Hematopoietic multipotent progenitor cell treated with erythropoietin and hydrocortisone succinate and interleukin-3 and kit ligand, for 6 days (in vitro differentiated cells): ENCODE measurements at places on chromosomes 5 and 9.

GRCh38 chr5:180173875-180174586 lies 35.0 kb downstream of the RASGEF1C start:
- DNase-seq, result no peak

- no peak for DNase-seq
These were observed 6.7 kb upstream of the SKP1 start for GRCh38 chr5:134183481-134183880.

GRCh38 chr9:16022228-16022627 lies 469.4 kb downstream of the CCDC171 start:
- DNase-seq, result no peak

DNA sequence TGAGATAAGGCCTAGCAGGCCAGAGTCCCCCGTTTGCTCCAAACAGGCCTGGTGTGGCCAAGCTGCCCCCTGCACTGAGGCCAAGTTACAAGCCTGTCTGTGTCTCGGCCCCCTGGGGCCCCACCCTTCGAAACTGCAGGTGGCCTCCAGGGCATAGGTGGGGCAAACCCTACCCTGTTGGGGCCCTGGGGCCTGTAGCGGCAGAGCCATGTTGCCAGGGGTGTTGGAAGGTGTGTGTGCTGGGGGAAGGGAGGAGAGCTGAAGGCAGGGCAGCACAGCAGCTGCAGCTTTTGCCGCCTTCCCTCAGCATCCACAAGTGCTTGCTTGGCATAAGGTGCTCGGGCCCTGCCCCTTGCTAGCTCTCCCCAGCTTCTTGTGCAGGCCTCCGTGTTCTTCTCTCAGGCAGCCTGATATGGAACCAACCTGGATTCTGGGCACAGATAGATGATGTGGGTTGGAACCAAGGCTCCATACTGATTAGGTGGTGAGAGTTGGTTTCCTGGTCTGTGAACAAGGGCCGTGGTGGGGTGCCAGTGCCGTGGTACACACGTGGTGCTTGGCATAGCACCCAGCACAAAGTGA lies 12.7 kb downstream of the IRF1 start:
- DNase-seq, result no peak

DNA sequence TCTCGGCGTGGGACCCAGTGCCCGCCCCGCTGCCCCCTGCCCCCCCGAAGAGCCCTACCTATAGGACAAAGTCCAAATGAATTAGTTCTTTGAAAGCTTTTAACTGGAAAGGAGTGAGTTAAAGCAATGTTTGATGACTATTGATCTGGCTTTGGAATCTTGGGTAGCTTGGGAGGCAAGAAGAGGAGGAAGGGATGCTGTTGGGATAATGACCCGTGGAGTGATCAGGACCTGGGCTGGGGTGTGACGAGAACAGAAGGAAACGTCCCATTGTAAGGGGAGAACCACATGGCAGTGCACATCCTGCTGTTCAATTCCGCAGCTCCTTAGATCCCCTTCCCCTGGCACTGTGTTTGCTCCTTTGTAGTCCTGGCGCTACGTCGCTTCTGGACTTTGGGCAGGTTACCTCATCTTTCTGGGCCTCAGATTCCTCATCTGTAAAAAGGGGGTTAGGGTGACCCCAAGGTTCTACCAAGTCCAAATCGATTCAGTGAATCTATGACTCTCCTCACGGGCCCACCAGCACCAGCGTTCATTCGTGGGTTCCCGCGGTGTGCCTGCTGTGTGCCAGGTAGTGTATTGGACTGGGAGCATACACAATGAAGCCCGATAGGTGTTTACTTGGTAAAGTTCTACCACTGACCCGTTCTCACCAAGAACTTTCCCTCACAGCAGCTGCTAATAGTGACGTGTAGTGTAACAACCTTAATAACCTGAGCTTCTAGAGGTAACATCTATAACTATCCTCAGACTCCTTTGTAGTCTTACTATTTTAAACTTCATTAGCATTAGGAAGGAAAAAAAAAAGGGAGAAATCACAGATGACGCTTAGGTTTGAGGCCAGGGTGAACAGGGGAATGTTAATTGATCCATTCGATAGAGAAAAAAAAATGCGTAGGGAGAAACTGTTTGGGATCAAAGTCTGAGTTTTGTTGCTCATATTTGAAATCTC lies 1.1 kb upstream of the NADK2 start:
- no peak for DNase-seq

DNA sequence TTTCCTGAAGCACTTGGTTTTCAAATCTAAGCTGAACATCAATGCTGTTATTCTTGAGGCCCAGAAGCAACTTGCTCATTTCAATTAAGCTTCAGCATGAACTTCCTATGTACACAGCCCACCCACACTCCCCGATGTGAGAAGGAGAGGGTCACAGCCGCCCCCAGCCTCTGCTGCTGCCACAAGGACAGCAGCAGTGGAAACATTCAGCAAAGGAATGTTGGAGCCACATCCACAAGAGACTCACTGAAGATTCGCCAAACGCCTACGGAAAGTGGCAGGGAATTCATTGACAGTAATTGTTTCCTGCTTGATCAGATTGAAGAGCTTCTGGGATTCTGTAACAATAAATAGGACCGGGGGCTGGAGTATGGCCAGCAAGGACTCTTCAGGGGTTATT lies 2.9 kb downstream of the TGFBI start:
- DNase-seq, result no peak

DNA sequence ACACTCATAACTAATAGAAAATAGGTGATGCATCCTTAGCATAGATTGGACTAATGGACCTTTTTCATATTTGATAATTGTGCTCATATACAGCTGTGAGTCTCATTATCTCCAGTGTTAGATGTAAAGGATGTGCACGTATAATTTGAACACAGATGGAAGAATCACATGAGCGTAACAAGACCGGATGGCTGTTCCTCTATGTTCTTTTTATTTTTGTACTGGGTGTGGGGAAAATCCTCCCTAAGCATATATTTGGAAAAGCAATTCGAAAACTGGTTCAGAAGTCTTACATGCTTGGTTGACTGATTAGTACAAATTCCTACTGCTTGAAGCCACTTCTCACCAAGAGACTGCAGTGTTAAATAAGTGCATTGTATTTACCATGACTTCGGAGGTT lies 230.2 kb downstream of the AOPEP start:
- no peak for DNase-seq

DNA sequence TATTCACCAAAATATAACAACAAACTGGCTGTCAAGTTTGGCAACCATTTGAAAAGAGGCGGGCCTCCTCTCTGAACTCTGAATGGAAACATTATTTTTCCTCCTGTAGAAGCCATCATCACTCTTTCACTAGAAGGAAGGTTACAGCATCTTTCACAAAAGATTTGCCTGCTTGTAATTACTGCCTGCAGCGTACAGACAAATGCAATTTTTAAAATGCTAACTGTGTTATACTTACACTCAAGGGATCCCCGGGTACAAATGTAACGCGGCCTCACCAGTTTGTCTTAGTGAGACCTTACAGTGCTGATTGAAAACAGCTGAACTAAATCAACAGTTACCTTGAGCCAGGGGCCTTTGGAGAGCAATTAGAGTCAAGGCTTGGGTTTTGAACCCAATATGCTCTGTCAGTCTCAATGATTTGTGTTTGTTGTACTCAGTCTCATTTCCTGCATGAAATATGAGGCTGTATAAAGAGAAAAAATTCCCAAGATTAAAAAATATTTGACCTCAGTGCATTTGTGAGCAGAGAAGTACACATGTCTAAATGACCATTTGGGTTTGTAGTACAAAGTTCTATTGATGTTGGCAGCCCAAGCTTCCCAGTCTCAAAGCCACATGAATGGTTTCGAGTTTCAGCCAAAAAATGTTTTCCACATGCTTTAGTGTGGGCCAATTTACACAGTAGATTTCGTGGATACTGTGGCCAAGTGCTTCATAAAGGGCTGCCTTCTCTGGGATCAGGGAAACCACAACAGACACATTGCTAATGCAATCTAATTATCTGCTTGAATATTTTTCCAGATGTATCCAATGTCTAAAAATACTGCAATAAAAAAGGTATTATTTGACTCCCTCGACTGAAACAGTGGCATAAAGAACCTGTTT lies 500.0 kb downstream of the SPATA31D1 start:
- no peak for DNase-seq

GRCh38 chr9:12775679-12776512 lies 1.1 kb downstream of the LURAP1L start:
- DNase-seq, result peak; percentile 67

DNA sequence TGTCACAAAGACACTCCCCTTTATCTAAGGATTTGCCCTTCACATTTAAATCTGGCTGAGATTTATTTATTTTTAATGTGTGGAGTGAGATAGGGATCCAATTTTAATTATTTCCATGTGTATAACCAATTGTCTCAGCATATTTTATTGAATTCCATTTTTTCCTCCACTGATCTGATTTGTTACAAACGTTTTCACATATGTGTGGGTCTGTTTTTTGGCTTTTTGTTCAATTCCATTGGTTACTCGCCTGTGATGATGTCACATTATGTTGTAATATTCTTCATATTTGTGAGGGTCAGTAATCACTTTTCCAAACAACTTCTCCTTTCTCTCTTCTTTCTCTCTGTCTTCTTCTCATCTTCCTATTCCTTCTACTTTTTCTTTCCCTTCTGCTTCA lies 278.3 kb upstream of the RFX3 start:
- no peak for DNase-seq

DNA sequence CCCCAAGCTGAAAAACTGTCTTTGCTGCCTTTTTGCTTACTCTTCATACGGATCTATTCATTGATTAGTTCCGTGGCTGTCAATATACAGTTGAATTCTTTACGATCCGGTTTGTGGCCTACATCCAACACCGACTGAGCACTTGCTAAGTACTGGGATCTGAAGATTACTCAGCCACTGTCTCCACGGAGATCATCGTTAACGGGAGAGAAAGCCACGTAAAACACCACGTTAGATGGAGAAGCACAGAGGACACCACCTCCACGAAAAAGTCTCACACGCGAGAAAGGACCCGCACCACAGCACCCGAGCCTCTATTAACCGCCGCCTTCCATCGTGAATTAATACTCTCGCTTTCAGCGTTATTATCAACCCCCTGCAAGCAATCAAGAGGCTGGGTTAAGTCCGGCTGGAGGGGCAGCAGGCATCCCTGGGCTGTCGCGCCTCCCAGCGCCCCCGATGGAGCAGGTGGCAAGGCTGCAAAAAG lies 650 bp downstream of the ELP1 start:
- peak; percentile 57 for DNase-seq

DNA sequence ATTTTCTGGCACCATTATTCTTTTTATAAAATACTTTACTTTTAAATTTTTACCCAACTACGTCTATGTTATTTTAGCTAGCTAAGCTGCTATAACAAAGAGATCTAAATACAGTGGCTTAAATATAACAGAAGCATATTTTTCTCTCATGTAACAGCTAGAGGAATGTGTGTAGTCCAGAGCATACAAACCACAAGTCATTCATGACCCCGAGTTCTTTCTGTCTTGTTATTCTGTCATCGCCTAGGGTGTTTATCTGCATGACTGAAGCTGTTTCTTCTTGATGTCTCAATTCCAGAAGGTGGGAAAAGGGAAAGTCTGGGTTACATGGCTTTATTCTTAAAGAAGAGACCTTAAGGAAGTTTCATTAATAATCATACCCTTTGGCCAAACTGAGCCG lies 136.9 kb upstream of the RFX3 start:
- no peak for DNase-seq

GRCh38 chr5:111461255-111461671 lies 51.1 kb downstream of the STARD4 start:
- DNase-seq, result no peak

DNA sequence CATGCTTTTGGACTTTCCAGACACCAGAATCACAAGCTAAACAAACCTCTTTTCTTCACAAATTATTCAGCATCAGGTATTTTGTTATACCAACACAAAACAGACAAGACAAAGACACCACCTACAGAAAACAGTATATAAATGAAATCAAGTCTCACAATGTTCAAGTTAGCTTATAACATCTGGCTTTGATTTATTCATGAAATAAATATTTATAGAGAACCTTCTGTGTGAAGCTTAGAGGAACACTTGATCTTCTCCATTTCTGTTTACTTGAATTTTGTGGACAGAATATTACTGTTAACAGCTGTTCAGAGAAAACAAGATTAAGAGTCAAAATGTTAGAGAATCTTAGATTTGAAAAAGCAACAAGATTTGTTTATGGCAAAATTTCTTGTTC lies 137.4 kb upstream of the PRR16 start:
- DNase-seq, result no peak

GRCh38 chr5:116360008-116360853 lies 214.4 kb downstream of the SEMA6A start:
- DNase-seq, result no peak

DNA sequence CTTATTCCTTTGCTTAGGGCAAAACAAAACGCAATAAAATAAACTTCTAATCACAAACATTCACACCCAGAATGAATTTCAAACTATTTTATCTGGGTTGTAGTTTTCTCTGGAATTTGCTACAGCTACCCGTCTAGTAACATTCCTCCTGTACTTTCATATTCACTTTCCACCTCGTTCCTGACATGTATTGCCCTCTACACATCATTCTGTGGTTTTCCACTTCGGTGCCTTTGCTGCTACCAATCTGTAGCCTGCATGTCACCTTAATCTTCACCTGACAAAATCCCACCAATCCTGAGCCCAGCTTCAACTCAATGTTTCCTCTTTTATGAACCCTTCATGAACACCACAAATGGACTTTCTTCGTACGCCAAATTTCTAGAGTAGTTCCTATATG lies 694.1 kb upstream of the C9orf72 start:
- no peak for DNase-seq

GRCh38 chr9:136051453-136051836 lies 43.6 kb downstream of the NACC2 start:
- DNase-seq, result peak; percentile 42

GRCh38 chr5:138974227-138975063 lies 99.3 kb upstream of the LRRTM2 start:
- no peak for DNase-seq

GRCh38 chr5:76451031-76451701 lies 48.1 kb downstream of the IQGAP2 start:
- peak; percentile 36 for DNase-seq

GRCh38 chr5:132662925-132663770 lies 5.2 kb downstream of the IL13 start:
- peak; percentile 66 for DNase-seq

DNA sequence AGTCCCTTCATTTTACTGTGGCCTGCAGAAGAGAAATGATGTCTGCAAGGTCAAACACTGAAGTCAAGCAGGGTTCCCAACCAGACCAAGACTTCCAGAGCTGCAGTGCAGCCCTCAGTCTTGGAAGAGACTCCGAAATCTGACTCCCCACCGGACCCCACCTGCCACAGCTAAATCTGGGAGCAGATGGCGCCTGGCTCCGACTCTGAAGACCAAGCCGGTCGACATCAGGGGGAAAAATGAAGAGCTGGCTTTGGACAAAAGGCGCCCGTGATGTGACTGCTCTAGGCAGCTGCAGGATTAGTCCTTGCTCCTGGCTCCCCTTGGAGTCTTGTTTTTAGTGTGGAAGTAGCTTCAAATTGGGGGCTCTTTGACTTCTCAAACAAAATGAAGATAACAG lies 72.4 kb upstream of the ZNF622 start:
- DNase-seq, result no peak

GRCh38 chr9:113592876-113593575 lies 129.5 kb downstream of the RGS3 start:
- DNase-seq, result no peak

GRCh38 chr5:146606893-146607292 lies 90.9 kb upstream of the GPR151 start:
- no peak for DNase-seq

- DNase-seq, result no peak
These were observed 34.9 kb upstream of the B4GALT1 start for GRCh38 chr9:33202018-33202417.

- peak; percentile 73 for DNase-seq
These were observed at the start of gene LHX2 for GRCh38 chr9:124011460-124012301. LHX2 (plus strand) TSS chr9:124011768; CDS start chr9:124012349, 581 bp downstream.

- DNase-seq, result peak; percentile 97
These were observed at the start of gene FOCAD for GRCh38 chr9:20684035-20684874. FOCAD (plus strand) TSS chr9:20684259; CDS start chr9:20715354, 31,095 bp downstream.
